SJCRH30 (cell line): ENCODE measurements at places on chromosomes 6 and 20. TPM values are rescaled to one million over a fixed set of nuclear protein-coding genes. Genes with fewer than 3 reads are reported as not detected.

GRCh38 chr6:139335447-139336210 is 38.8 kb downstream of the CITED2 start:
- DNase-seq, result no peak

DNA sequence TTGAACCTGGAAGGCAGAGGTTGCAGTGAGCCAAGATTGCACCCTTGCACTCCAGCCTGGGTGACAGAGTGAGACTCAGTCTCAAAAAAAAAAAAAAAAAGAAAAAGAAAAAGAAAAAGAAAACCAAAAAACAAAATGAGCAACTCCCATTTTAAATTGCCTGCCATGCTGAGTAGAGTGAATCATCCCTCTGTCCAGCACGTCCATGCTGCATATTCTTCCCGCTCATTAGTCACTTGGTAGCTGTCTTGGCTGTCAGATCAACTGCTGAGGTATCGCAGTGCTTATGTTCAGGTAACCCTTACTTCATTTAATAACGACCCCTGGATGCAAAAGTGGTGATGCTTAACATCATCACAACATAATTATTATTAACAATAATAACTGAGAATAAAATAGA is 72.6 kb upstream of the RNF24 start:
- DNase-seq, result no peak

DNA sequence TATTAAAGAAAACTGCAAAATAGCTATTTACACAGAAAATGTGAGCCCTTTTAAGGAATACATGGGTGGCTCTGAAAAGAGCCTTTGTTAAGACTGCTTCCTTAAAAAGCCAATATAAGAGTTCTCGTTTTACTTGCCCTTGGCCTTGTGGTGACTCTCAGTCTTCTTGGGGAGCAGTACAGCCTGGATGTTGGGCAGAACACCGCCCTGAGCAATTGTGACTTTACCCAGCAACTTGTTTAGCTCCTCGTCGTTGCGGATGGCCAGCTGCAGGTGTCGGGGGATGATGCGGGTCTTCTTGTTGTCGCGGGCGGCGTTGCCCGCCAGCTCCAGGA is 111.5 kb downstream of the HFE start:
- no peak for DNase-seq

Gene MAS1
- total RNA-seq, result 0.04 TPM in 1 of 2 replicates, not detected in the other

GRCh38 chr6:38676236-38676973 is 26.5 kb downstream of the GLO1 start:
- DNase-seq, result no peak

GRCh38 chr20:36544134-36545018 is 3.1 kb downstream of the MYL9 start:
- DNase-seq, result peak; percentile 60

DNA sequence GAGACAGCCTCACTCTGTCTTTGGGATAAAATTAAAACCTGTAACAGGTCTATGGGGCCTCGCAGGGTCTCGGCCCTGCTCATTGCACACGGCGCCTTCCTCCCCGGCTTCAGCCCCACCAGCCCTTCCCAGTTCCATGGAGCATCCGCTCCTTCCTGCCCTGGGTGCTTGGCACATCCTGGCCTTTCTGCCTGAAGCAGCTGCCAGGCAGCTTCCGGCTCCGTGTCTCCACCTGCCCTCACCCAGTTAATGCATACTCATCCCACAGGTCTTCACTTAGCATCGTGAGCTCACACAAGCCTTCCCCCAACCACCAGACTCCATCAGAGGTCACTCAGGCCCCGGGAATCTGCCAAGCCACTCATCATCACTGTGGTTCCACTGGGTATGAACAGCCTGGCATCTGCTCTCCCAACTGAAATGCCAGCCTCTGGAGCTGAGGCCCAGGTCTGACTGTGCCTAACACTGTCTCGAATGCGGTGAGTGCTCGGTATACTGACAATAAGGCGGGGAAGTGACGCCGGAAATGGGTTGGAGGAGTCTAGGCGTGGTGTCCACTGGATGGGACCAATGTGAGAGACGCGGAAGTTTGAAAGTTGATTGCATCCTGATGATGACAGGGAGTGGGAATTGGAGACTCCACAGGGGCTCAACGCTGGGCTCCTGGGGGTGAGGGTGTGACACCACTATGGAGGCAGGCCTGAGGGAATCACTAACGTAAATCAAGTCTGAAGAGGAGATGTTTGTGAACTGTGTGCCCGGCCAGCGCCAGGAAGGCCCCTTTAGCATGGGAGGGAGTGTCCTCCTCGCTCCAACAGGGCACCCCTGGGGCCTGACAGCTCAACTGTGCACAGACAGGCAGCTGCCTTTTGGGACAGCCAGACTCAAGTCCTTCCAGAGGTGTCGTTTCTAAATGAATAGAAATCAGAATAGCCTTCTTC is 245.8 kb downstream of the TTLL2 start:
- no peak for DNase-seq

DNA sequence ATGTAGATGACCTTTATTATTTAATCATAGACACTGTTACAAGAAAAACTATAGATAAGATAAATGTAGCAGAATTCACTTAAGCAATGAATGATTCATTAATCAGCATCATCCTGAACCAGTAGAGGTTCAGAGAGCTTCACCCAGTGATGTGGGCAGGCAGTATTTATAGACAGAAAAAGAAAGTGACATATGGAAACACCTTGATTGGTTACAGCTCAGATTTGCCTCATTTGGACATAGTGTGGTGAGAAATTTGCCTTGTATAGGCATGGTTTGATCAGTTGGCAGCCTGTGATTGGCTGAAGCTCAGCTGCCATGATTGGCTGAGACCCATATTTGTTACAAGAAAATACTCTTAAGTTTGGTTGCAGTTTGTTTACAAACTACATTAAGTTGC is 4.6 kb downstream of the C6orf58 start:
- DNase-seq, result no peak

- no peak for DNase-seq
Measured at GRCh38 chr6:156420172-156420993, 356.8 kb upstream of the ARID1B start.

Gene PSORS1C1
- 0.48 and 0.67 TPM in 2 replicates for total RNA-seq

- DNase-seq, result no peak
Measured at GRCh38 chr20:16224836-16225235, 348.4 kb downstream of the KIF16B start.

DNA sequence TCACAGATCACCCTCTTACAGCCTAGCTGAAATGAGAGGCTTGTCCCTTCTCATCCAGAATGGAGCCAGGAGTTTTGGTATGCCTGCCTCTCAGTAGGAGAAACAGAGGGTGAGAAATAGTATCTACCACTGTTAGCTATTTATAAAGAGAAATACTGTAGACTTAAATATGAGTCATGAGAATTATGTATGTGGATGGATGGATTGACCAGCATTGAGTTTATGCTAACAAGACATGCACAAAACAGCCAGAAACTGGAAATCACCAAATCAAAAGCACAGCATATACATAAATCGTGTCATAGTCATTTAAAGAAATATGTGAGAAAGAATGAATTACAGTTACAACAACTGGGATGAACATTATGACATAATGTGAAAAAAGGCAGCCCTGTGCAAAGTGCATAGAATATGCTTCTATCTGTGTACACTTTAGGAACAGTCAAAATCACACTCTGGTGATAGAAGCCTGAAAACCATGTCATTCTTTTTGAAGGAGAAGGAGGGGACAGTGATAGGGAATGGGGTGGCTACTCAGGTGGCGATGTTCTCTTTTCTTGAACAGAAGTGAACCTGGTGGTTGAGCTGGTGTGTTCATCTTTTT is 79.8 kb upstream of the KIF25 start:
- no peak for DNase-seq

GRCh38 chr20:56158489-56158888 is 90.0 kb upstream of the MC3R start:
- DNase-seq, result no peak

DNA sequence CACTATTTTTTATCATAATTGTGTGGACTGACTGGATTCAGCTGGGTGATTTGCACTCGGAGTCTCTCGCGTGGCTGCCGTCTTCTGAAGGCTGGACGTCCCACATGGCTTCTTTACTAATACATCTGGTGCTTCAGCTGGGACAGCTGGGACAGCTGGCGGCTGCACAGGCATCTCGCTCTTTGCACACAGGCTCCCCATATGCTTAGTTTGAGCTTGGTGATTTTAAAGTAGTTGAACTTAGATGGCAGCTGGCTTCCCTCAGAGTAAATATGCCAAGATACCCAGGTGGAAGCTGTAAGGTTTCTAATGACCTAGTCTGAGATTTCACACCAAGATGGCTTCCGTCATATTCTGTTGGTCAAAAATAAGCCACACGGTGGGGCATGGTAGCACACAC is 38.7 kb upstream of the PPP1R3G start:
- no peak for DNase-seq

- DNase-seq, result peak; percentile 72
Measured at GRCh38 chr20:22374066-22374465, 210.3 kb downstream of the FOXA2 start.

DNA sequence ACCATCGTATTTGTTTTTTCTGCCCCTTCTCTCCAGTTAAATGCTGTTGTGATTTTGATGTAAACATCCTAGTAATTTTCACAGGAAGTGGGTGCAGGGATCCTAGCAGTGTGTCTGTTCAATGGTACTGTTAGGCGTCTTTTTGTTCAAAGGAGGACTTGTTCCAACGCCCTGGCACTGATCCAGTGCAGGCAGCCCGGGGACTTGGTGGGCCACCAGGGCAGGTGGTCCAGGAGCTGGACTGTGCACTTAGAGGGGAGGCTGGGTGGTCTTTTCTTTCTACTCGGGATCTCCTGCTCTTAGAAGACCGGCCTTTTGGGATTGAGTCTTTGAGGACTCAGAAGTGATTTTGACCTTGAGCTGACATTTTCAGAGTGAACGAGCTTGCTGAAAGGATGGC is 41.1 kb upstream of the NKX2-2 start:
- DNase-seq, result no peak

DNA sequence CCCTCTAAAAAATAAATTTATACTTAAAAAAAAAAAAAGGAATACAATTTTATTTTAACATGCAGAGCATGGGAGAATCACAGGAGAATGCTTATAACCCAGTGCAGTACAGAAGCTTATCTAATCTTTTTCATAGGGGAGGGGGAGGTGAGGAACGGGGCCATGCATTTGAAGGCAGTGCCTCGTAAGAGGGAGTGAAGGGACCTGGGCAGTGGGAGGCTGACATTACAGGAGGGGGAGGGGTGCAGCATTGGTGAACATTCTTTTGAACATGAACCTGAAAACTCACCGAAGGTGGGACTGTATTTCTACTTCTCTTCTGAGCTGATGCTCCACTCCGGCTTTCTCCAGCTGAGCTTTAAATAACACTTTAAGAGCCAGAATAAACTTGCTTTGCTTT is 9.3 kb downstream of the AURKA start:
- no peak for DNase-seq

- DNase-seq, result no peak
Measured at GRCh38 chr6:21199262-21199661, 394.3 kb upstream of the SOX4 start.

DNA sequence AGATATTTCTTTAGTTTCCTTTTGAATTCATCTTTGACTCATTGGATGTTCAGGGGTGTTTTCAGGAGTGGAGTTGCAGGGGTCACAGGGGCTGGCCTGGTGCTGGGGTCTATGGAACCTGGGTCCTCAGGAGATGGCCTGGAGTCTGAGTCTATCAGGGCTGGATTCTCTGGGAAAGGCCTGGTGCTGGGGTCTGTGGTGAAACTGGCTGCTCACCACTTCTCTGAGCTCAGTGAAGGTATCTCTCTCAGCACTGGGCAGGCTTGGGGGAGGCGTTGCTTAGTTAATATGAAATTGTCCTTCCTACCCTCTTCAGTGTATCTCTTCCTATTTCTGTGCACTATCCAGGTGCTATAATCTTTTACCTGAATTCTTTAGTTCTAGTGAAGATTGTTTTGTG is 83.1 kb upstream of the SLC24A3 start:
- no peak for DNase-seq

DNA sequence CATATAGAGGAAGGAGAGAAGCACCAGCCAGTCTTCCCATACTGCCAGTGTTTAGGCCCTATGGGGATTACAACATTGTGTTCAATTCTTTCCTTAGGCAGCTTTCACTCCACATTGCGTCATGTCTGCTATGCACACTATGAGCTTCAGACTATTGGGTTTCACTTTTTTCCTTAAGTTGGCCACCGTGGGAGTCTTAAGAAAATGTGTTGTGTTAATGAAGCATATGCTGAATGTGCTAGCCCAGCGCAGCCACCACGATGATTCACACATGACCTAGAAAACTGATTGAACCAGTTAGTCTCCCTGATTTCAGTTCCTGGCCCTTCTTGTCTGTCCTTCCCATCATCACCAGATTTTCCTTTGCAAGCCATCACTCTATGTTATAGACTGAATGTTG is 21.5 kb downstream of the TUBB2B start:
- DNase-seq, result no peak

DNA sequence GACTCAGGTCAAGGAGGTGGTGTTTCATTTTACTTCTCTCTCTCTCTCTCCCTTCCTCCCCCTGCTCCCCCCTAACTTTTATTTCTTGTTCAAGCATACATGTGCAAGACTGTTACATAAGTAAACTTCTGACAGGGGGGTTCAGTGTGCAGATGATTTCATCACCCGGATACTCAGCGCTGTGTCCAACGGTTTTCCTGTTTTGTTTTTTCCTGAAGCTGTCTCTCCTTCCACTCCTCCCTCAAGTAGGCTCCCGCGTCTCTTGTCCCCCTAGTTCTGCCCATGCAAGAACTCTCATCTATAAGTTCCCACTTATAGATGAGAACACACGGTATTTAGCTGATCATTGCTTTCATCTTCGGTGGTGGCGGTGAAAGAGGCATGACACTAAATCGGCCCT is 751.9 kb upstream of the DEFB115 start:
- no peak for DNase-seq

GRCh38 chr6:39344821-39345280 is 22.3 kb upstream of the KCNK16 start:
- DNase-seq, result peak; percentile 35

Gene NTSR1
- 0.02 TPM in 1 of 2 replicates, not detected in the other for total RNA-seq

DNA sequence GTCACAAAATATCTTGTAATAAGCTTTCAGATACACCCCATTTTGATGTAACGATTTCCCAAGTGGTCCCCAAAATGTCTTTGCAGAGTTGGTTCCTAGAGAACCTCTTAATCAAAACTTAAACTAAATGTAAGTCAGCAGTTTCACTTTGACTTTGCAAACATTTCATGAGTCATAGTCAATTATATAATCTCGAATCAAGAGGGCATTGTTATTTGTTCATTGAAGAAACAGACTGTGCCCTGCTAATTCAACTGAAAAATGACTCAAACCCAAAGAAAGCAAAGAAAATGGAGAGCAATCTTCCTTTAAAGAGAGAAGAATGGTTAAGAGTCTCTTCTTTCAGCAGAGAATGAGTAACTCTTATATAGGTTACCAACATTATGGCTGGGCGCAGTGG is 58.3 kb downstream of the IPCEF1 start:
- DNase-seq, result no peak

DNA sequence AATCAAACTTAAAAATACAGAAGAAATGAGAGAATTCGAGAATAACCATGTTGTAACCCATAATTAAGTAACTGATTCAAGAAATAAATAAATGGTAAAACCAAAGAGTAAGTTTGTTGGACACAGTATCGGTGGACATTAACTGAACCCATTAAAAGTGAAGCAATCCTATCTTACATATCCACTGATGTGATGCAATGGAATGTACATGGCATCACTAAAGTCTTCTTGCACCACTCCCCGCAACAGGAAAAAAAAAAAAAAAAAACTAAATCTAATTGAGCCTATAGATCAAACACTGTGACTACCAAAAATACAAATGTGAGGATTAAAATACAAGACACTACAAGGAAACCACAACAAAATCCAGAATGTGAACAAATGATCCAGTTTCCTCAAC is 7.9 kb downstream of the SNX14 start:
- DNase-seq, result no peak

Gene DACT2
- total RNA-seq, result not detected in 2 replicates
